Naive thymus-derived CD4-positive, alpha-beta T cell (primary cell): ENCODE measurements at places on chromosomes 1 and 21. TPM values are rescaled to one million over a fixed set of nuclear protein-coding genes. Genes with fewer than 3 reads are reported as not detected.

The TSPAN1 gene
- polyA plus RNA-seq: not detected

- H3K27ac ChIP-seq: no peak overlapping the region
- H3K27me3 ChIP-seq: no peaks in the 10 kb centered on the region
- H3K36me3 ChIP-seq: no peaks in the 10 kb centered on the region
Measured at GRCh38 chr1:171292799-171293198, 21.2 kb upstream of the FMO4 start.

DNA sequence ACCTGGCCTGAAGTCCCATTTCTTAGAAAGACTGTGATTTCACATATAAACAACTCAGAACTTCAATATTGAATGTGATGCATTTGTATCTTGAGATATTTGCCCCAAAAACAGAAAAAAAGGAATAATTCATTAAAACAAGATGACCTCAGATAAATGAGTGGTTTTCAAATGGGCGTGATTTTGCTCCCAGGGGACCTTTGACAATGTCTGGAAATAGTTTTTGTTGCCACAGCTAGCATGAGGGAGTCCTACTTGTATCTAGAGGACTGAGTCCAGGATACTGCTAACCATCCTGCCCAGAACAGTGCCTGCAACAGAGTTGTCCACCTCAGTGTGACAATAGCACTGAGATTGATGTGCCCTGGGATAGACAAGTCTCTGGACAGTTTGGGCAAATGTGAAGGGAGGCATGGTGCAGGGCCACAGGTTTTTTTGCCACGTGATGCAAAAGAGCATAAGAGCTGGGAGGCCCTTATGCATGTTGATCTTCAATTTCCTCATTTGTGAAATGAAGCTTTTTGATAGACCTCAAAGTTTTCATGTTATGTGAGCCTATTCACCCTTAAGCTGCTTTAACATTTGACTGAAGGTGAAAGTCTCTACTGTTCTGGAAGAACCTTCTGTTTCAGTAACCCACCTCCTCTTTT, 46.2 kb downstream of the MAP3K7CL start:
- H3K36me3 ChIP-seq: no peaks in the 10 kb centered on the region
- no peak overlapping the region for H3K27ac ChIP-seq
- DNase-seq: no peak
- H3K27me3 ChIP-seq: no peaks in the 10 kb centered on the region
- no peaks in the 10 kb centered on the region for H3K4me1 ChIP-seq

The ASPM gene
- not detected for polyA plus RNA-seq

The KCNJ10 gene
- not detected for polyA plus RNA-seq

GRCh38 chr21:44982558-44983250, 42.9 kb downstream of the SLX9 start:
- H3K4me3 ChIP-seq: no peak overlapping the region
- no peaks in the 10 kb centered on the region for H3K27me3 ChIP-seq
- H3K27ac ChIP-seq: no peak overlapping the region
- no peak for DNase-seq
- H3K4me1 ChIP-seq: no peaks in the 10 kb centered on the region
- H3K36me3 ChIP-seq: no peaks in the 10 kb centered on the region

- peaks cover 2% of the 10 kb centered on the region for H3K36me3 ChIP-seq
- no peak overlapping the region for H3K4me3 ChIP-seq
- no peak for DNase-seq
- no peak overlapping the region for H3K27ac ChIP-seq
Measured at GRCh38 chr1:230899841-230900251, 31.5 kb upstream of the C1orf198 start.

The RBM11 gene
- 4.9 TPM for polyA plus RNA-seq

The TCHH gene
- not detected for polyA plus RNA-seq

GRCh38 chr1:99122039-99122438, 117.4 kb upstream of the PLPPR5 start:
- no peaks in the 10 kb centered on the region for H3K4me1 ChIP-seq
- no peak overlapping the region for H3K4me3 ChIP-seq
- no peaks in the 10 kb centered on the region for H3K27me3 ChIP-seq
- H3K36me3 ChIP-seq: no peaks in the 10 kb centered on the region

DNA sequence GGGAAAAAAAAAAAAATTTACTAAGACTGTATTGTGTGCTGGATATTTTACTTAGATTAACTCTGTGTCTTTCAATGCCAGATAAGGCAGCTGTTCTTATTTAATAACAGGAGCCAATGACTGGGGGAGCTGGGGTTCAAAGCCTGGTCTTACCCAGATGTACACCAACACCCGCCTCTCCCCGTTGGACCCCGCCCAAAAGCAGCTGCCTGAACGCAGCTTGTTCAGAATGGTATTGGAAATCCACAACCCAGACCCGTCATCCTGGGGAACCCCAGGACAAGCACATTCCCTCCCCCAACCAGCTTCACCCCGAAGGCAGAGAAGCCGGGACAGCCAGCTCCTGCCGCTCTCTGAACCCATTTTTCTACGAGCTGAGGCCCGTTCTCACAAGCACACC, 113.6 kb upstream of the TMPRSS2 start:
- H3K27me3 ChIP-seq: no peaks in the 10 kb centered on the region
- no peak overlapping the region for H3K4me3 ChIP-seq
- H3K27ac ChIP-seq: no peak overlapping the region
- no peaks in the 10 kb centered on the region for H3K4me1 ChIP-seq
- no peaks in the 10 kb centered on the region for H3K36me3 ChIP-seq

GRCh38 chr1:244241438-244241837, 190.4 kb downstream of the ZBTB18 start:
- DNase-seq: no peak
- H3K4me1 ChIP-seq: no peaks in the 10 kb centered on the region
- no peak overlapping the region for H3K27ac ChIP-seq
- no peaks in the 10 kb centered on the region for H3K36me3 ChIP-seq

DNA sequence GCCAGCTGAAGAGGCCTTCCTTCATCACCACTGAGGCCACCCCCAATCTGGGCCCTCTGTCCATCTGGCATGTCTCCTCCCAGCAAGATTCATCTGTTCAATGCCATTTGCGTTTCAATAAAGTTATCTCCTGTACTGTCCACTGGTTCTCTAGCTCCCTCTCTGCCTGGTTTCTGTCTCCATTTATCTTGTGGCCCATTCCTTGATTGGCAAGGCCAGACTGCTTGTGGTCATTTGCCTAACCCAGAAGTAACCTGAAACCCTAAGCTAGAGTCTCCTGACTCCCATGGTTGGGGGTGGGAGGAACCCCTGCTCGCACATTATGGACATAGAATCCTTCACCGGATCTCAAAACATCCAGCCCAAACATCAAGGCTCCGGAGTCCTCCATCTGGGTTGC, 2.1 kb upstream of the IPO9 start:
- H3K27me3 ChIP-seq: no peaks in the 10 kb centered on the region
- no peak overlapping the region for H3K4me3 ChIP-seq
- H3K36me3 ChIP-seq: no peaks in the 10 kb centered on the region

The CLDN17 gene
- not detected for polyA plus RNA-seq

The TLCD4 gene
- polyA plus RNA-seq: not detected

The TRIM67 gene
- not detected for polyA plus RNA-seq
